ENCODE measurements at places on chromosomes 1 and 21.

- no peak for DNase-seq
Measured at GRCh38 chr1:37152491-37152890, 118.2 kb upstream of the GRIK3 start.

DNA sequence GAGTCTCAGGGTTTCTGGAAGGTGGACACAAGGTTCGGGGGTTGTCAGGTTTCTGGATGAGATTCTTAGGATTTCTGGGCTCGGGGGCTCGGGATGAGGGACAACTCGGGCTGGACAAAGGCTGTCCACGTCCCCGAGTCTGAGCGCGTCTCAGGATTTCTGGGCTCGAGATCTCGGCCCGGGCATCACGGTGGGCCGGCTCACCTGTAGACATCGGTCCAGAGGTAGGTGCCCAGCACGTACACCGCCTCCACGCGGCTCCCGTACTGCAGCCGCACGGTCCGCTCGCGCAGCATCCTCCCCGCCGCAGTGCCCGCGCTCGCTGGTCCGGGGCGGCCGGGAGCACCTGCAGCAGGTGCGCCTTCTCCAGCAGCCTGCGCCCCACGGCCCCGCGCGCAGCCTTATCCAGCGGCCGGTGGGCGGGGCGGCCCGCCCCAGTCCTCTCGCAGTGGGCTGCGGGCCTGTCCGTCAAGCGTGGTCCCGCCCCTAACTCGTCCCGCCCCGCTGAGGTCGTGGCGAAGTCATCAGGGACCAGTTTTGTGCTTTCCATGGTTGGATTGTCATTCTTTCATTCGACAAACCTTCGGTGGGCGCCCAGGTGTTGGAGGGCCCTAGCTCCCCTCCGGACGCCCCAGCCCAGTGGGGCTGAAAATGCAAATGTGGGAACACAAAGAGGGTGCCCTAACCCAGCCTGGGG lies at the start of gene PADI2:
PADI2 (minus strand) TSS at position 376 of the 697 bp plus-strand sequence; CDS start at position 296, 80 bp downstream.
- peak; percentile 92 for DNase-seq

GRCh38 chr21:37219761-37220432 lies 47.2 kb downstream of the VPS26C start:
- DNase-seq, result no peak

GRCh38 chr21:43031121-43031619 lies 44.5 kb downstream of the CBS start:
- DNase-seq, result no peak

- no peak for DNase-seq
Measured at GRCh38 chr1:244839656-244840055, 4.2 kb downstream of the COX20 start.

DNA sequence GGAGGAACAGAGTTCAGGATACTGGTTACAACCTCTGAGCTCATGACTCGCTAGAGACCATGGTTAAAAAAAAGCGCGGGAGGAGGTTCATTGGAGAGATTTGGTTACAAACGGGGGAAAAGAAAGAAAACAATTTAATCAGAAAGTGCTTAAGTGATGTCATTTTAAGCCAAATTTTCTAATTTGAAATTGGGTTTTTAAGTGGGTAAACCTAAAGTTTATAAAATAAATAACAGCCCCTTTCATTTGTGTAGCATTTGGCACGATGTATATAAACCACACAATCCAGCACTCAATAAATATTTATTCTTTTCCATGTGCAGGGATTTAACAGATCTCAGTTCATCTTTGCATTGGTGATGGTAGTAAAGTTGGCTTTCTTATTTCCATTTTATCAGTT lies 7.0 kb upstream of the DPT start:
- DNase-seq, result no peak
